Inflammatory macrophage treated with lipopolysaccharide for 1 hour (primary cell): ENCODE measurements at places on chromosomes 1 and 21.

- no peak for DNase-seq
These were observed 143.0 kb upstream of the KLHDC7A start for GRCh38 chr1:18337757-18338156.

GRCh38 chr1:12168451-12169160 is 1.8 kb downstream of the TNFRSF1B start:
- DNase-seq, result no peak

DNA sequence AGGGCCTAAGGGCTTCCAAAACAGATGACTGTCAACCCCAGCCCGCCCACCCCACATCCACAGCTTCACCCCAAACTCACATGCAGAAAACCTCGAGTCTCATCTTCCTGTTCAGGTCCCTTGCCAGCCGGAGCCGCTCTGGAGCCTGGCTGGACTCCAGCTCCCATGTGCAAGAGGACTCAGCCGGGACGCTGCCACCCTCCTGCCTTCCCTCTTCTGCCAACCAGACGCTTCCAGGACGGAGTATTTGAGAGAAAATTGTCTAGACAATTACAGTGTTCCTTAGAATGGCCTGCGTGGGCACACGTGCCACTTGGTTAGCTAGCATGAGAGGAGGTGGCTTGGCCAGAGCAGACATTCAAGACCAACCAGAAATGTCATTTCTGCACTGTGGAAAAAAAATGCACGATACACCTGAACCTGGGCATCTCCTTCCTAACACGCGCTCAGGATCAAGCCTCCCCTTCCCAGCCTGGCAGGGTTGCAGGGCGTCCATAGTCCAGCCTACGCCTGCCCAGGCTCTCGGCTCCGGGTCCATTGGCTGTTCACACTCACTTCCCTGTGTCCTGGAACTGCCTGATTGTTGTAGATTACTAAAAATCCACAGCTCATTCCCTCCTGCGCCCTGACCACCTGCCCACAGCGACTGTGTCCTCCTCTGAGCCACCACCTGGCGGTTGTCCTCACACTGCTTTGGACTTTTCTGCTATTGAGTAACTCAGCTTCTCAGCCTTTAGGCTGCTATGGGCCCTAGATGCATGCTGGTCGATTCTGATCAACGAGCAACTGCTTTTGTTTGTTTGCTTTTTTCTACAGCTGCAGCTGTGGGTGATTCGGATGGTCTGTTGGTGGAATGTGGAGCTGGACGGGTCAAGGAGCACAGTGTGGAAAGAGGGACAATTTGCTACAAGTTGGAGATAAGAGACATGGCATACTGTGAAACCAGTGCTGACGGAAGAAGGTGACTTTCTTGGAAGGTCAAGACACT is at the start of gene CLDN14:
TSS of gene CLDN14 (minus strand) at position 708 of the 988 bp plus-strand sequence. CDS start 18,427 bp downstream, outside the sequence.
- DNase-seq, result no peak

DNA sequence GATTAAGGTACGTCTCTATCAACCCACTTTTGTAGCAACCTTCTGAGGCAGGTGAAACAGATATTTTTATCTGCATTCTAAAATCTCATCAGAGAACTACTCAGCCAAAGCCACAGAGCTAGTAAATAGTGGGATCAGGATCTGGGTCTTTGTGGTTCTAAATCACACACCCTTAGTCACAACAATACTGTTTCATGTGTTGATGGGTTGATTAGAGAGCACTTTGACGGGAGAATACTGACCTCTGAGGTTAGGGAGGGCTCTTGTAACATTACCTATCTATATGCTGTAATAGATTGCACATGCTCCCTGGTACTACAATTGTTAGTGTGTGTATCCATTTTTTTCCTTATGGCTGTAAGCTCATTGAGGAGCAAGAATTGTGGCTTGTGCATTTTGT is 45.5 kb upstream of the CCDC190 start:
- no peak for DNase-seq

- DNase-seq, result no peak
These were observed 10.2 kb upstream of the FCRL5 start for GRCh38 chr1:157562515-157562914.

DNA sequence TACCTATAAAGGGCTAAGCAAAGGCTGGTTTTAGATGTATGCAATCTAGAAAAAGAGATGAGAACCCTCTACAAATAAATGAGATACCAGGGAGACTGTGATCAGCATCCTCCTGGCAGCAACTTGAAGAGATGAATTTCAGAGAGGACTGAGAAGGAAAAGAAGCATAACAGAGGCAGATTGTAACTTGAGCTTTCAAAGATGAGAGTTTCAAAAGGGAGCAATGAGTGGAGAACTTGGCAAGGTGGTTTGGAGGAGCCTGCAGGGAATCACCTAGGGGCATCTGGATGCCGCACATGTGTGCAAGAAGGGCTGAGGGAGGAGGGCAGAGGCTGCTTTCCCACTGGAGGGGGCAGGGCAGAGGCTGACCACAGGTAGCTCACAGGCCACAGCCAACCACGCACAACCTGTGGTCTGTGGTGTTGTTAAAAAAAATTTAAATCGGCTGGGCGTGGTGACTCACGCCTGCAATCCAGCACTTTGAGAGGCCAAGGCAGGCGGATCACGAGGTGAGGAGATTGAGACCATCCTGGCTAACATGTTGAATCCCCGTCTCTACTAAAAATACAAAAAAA is 50.2 kb downstream of the PCNX2 start:
- DNase-seq, result no peak

DNA sequence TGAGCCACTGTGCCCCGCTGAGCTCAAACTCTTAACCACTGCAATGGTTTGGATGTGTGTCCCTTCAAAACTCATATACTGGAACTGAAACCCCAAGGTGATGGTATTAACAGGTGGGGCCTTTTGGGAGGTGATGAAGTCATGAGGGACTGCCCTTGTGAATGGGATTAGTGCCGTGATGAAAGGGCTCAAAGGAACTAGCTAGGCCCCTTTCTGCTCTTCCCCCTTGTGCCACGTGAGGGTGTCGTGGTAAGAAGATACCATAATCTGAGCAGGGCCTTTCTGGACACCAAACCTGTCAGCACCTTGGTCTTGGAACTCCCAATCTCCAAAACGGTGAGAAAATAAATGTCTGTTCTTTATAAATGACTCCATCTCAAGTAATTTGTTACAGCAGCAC is 45.5 kb upstream of the SPOCD1 start:
- no peak for DNase-seq

DNA sequence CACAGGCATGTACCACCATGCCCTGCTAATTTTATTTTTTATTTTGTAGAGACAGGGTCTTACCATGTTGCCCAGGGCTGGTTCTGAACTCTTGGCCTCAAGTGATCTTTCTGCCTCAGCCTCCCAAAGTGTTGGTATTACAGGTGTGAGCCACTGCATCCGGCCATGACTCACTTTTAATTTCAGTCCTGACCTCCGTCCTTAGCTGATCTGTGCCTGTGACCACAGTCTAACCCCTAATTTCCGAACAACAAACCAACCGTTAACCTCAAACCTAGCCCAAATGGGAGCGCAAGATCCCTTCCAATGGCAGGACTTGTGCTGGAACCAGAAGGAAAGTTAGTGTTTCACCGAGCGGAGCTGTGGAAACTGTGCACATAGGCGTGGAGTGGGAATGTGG is 29.3 kb upstream of the MAN1C1 start:
- DNase-seq, result no peak

DNA sequence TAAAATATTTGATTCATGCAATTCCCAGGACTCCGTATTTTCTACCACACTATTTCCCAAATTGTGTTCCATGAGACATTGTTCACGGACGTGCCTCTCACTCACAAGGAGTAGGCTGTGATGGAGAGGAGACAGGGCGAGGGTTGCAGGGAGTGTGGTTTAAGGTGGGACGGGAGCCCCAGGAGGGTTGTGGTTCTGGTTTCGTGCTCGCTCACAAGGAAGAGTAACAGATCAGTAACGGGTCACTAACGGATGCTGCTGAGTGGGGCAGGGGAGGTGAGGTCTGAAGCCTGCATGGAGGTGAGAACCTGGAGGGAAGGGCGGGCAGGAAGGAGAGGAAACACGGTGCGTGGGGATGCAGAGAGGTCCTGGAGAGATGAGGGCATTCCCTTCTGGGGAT is 28.8 kb downstream of the TFF3 start:
- DNase-seq, result no peak

GRCh38 chr1:54965624-54966340 is 14.6 kb upstream of the TMEM61 start:
- DNase-seq, result peak; percentile 93

GRCh38 chr1:75135573-75136194 is 1.5 kb downstream of the LHX8 start:
- no peak for DNase-seq

GRCh38 chr1:228913626-228914414 is 178.5 kb downstream of the RHOU start:
- DNase-seq, result no peak

GRCh38 chr1:37015713-37016112 is 18.6 kb downstream of the GRIK3 start:
- DNase-seq, result no peak

DNA sequence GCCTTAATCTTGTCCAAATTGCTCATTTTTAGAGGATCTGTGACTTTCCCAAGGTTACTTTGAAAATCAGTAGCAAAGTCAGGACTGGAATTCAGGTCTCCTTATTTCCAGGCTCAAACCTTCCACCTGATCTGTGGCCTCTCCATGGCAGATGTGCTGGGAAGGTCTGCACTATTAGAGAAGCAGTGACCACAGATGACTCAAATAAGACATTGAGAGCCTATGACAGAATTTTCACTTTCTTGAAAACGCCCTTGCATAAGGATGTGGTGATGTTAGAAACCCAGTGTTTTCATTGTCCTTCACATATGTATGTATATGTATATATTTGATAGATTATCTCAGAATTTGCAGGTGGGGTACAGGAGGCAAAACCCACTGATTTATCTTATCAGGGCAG is 45.3 kb downstream of the TTC39A start:
- no peak for DNase-seq

- DNase-seq, result no peak
These were observed 29.0 kb upstream of the TMEM51 start for GRCh38 chr1:15124362-15125100.

GRCh38 chr21:45580576-45581321 is 38.5 kb upstream of the SLC19A1 start:
- DNase-seq, result no peak

- no peak for DNase-seq
These were observed 29.1 kb upstream of the SLC25A33 start for GRCh38 chr1:9510130-9510529.

DNA sequence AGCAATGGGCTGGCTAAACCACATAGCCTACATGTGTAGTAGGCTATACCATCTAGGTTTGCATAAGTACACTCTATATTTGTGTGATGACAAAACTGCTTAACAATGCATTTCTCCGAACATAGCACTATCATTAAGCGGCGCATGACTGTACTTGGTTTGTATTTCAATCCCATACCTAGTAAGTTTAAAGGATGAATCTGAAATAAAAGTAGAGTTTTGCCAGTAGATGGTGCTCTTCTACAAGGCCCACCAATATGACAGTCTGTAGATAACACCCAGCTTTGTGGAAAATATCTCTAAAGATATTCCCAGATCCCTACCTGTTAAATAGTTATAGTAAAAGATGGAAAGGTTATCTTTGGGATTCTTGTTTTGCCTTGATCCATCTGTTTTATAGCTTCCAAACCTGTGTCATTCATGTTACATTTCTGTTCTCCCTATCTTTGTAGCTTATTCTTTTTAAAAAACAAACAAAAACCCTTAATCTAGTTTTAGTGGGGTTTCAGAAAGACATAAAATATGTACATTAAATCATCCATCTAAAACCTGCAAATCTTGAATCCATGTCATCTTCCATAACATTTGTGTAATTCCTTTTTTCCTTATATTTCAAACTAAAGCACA is 33.9 kb upstream of the ASPM start:
- peak; percentile 52 for DNase-seq

DNA sequence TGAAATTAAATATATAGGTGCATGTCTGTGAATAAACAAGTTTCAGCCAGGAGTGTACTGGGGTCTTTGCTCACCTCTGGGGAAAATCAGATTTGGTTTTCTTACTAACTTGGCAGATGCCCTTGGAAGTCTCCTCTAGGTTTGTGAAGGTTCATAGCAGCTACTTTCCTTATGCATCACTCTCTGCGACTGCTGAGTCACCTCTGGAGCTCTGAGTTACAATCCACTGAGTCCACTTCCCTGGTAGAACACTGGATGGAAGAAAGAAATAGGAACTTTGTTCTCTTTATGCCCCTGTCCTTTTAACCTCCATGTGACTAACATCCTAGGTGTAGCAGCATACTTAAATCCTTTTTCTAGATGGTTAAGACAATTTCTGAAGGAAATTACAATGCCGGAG is 4.4 kb upstream of the FASLG start:
- no peak for DNase-seq

DNA sequence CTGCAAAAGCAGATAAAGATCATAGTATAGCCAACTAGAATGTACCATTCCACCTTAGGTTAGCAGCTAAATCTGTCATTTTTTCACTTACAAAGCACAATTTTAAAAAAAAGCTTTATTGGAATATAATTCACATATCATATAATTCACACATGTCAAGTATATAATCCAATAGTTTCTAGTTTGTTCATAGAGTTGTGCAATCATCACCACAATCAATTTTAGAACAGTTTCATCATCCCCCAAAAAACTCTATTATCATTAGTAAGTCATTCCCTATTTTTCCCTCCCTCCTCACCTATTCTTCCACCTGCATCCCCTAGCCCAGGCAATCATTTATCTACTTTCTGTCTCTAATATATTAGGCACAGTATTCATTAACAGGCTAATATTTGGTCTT is 32.0 kb upstream of the INSL5 start:
- no peak for DNase-seq

DNA sequence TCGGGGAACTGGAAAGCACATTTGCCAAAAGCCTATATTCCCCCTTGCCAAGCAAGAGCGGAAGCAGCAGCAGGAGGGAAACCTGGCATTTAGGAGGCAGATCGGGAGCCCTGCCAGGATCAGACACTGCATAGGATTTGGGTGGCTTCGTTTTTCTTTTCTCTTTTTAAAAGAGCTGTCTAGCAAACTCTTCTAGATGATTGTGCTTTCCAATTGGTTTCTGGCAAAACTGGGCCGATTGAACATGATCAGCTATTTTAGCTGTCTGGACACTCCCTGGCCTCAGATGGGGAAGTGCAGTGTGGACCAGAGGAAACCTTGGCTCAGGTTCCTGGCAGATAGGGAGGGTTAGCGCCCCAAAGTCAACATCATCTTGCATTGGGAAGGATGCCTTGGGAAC is 414.0 kb upstream of the KAZN start:
- no peak for DNase-seq

- no peak for DNase-seq
These were observed 295.8 kb downstream of the LTN1 start for GRCh38 chr21:28696844-28697410.

DNA sequence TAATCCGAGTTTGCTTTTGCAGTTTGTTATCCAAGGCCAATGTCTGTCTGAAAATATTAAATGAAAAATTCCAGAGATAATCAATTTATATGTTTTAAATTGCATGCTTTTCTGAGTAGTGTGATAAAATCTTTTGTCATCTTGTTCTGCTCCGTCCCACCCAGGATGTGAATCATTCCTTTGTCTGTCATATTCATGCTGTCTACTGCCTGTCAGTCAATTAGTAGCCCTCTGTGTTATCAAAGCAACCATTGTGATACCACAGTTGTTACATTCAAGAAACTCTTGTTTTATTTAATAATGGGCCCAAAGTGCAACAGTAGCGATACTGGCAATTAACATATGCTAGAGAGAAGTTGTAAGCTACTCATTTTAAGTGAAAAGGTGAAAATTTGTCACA is 819.3 kb downstream of the BRINP3 start:
- DNase-seq, result no peak

GRCh38 chr1:162676087-162676486 is 43.8 kb downstream of the DDR2 start:
- no peak for DNase-seq

- no peak for DNase-seq
These were observed 9.2 kb upstream of the FNBP1L start for GRCh38 chr1:93438716-93439115.

- DNase-seq, result no peak
These were observed 137.1 kb upstream of the CD34 start for GRCh38 chr1:208047975-208048374.
